ENCODE measurements at places on chromosomes 6 and 20.

DNA sequence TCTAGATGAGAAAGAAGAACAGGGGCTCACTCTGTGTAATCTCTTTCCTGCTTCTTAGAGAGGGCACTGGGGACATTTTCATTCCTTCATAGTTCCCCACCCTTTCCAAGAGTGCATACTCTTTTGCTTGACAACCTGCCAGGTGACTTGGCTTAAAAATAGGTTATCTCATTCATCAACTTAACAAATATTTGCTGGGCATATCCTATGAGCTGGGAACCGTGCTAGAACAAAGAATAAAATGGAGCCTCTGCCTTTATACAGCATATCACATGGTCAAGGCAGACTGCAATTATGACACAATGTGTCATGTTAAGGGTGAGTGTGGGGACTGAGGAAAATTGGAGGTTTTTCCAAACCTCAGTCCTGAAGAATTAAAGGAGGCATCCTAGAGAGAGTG, 209.8 kb upstream of the FOXA2 start:
- DNase-seq: no peak

DNA sequence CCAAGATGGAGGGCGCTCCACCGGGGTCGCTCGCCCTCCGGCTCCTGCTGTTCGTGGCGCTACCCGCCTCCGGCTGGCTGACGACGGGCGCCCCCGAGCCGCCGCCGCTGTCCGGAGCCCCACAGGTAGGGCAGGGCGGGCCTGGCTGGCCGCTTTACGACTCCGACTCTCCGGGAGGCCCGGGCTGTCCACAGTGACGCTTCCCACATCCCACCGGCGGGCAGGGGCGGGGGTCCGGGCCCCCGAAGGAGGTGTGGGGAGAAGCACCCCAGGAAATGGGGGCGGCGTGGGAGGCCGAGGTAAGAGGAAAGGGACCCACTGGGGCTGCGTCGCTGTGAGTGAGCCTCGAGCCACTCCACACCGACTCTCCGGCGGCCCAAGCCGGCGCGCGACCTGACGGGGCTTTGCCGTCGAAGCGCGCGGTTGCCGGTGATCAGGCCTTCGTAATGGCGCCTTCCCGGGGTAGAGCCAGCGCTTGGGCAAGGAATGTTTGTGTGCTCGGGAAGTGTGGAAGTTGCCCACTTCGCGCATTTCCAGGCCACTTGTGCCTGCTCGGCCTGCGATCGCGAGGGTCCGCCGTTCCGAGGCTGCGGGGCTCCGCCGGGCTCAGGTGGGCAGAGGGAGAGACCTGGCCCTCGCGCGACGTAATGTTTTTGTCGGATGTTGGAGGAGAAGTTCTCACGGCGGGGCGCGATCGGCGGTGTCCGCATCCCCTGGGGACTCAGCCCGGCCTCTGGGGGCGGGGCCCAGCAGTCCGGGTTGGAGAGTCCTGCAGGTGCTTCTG, 427 bp downstream of the GINM1 start:
- no peak for DNase-seq

- DNase-seq: no peak
Observed at GRCh38 chr20:12970372-12970821, 38.4 kb upstream of the SPTLC3 start.

- no peak for DNase-seq
Observed at GRCh38 chr20:11271920-11272594, 598.3 kb upstream of the JAG1 start.

GRCh38 chr20:25487306-25487705, 79.8 kb downstream of the GINS1 start:
- no peak for DNase-seq

DNA sequence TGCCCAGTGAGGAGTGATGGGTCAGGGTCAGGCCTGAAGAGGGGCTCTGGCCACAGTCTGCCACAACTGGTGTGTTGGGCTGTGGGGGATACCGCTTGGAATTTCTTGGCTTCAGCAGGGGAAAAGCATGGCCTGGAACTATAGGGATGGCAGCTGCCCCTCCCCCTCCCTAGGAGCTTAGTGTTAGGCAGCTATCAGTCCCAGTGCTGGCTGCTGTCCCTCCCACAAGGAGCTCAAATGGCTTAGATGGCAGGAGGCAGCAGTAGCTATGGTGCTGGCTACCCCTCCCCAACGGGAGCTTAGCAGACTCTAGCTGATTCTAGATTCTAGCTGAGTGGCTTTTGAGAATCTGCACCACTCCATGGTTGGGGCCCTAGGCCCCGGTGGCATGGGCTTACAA, 414.5 kb upstream of the HSF2 start:
- DNase-seq: no peak

DNA sequence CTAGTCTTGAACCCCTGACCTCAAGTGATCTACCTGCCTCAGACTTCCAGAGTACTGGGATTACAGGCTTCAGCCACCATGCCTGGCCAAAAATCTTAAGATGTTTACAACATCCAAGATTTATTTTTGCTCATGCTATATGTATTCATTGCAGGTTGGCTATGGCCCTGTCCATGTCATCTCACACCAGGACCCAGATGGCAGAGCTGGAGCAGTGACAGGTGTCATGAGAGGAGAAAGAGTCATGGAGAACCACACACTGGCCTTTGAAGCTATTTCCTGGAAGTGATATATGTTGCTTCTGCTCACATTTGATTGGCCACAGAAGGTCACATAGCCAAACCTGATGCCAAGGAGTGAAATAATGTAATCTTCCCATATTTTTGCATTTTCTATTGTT, 13.8 kb upstream of the DDR1 start:
- DNase-seq: no peak

DNA sequence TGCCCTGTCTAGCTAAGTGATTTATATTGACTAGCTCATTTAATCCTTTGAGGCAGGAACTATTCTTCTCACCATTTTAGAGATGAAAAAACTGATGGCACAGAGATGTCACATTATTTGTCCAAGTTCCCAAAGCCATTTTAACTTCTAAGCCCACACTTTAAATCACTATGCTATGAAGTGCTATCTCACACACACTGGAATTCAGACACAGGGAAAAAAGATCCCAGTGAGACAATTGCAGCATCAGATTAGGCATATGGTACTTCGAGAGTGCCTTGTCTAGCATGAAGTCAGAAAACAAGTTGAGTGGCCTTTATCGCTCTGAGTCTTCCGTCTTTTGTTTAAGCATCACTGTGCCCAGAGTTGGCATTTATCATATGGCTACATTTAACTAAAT, 54.1 kb upstream of the PDE7B start:
- DNase-seq: no peak

GRCh38 chr20:16081421-16081820, 491.8 kb downstream of the KIF16B start:
- no peak for DNase-seq

GRCh38 chr6:168628176-168628553, 187.2 kb downstream of the SMOC2 start:
- no peak for DNase-seq

GRCh38 chr6:158764183-158764849, 54.9 kb downstream of the EZR start:
- no peak for DNase-seq

DNA sequence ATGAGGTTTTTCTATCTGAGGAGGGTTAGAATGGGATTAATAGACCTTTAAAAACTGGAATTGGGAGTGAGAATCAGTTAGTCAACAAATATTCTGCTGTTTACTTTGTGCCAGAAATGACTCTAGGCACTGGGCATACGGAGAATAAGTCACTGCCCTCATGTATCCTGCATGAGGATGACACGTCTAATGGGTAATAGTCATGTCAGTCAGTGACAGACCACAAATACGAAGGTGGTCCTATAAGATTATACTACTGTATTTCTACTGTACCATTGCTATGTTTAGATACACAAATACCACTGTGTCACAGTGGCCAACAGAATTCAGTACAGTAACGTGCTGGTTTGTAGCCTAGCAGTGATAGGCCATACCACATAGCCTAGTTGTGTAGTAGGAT, 30.7 kb downstream of the ZFAND3 start:
- DNase-seq: no peak

DNA sequence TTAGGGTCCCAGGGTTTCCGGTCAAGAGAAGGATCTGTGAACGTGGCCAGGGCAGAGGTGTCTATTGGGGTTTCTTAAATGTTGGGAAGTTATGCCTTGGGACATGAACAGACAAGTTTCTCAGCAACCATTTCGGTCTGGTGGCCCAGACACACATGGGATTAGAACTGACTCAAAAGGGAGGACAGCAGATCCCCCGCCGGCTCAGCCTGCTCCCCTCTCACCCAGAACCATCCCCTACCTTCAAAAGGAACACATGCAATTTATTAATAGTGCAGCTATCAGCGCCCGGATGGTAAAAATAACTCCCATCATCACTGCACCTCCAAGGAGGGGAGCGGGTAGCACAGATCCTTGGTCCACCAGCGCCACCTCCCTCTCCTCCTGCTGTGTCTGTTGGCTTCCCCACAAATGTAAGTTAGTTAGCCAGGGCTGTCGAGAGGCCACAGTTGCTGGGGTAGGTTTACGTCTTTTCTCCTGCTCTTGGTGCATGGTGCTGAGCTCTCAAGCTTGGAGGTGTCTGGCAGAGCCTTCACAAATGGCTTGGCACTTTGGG, 77.1 kb downstream of the TRAM2 start:
- no peak for DNase-seq

DNA sequence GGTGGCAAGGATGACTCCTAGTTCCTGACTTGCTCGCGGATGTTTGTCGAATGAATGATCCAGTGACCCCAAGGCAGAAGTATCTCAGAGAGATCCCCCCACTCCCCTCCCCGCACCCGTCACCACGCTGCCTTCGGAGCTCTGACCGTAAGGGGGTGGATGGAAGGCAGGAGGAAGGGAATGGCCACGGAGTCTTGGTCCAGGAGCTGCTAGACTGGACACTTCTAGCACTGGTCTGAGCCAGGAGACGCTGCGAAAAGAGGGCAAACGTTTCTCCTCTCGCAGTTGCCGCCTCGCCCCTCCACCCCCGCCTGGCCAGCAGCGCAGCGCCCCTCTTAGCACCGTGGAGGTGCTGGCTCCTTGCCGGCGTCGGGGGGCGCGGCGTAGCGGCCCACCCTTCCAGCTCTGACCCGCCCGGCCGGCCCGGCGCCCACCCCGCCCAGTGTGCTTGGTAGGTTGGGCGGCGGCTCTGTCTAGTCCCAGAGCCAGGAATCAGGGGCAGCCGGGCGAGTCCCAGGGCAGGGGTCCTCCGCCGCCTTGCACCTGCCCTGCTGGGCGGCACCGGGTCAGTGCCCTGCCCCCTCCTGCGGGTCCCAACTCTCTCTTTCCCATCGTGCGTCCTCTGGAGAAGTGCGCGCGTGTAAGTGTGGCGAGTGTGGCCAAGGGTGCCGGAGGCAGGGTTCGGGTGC, 2.4 kb upstream of the DBNDD2 start:
- DNase-seq: no peak

- DNase-seq: no peak
Observed at GRCh38 chr20:53382263-53382844, 211.3 kb downstream of the ZNF217 start.

GRCh38 chr20:7926767-7927166, 13.5 kb downstream of the HAO1 start:
- no peak for DNase-seq

- DNase-seq: no peak
Observed at GRCh38 chr6:144140867-144141266, 9.4 kb upstream of the STX11 start.

DNA sequence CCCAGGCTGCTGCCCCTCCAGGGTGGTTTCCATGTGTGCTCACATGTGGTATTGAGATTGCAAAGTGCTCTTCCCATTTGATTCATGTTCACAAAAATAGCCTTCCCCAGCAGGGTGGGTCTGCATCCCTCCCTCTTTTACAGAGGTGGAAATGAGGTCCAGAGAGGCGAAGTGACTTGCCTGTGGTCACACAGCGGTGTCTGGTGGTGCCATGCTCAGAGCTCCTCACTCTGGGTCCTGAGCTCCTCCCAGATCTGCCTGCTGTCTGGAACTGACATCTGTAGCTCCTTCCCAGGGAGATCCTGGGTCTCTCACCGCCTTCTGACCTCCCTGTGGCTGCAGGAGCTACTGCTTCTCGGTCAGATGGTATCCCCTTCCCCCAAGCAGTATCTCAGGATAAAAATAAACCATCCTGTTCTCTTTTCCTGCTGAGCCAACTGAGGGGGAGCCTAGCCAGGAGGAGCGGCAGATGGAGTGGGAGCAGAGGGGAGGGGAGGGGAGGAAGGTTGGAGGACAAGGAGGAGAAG, 11.9 kb downstream of the CD40 start:
- DNase-seq: no peak

- no peak for DNase-seq
Observed at GRCh38 chr20:58246346-58246745, 17.9 kb upstream of the ANKRD60 start.

- DNase-seq: no peak
Observed at GRCh38 chr6:23213193-23213592, 643.8 kb downstream of the HDGFL1 start.

DNA sequence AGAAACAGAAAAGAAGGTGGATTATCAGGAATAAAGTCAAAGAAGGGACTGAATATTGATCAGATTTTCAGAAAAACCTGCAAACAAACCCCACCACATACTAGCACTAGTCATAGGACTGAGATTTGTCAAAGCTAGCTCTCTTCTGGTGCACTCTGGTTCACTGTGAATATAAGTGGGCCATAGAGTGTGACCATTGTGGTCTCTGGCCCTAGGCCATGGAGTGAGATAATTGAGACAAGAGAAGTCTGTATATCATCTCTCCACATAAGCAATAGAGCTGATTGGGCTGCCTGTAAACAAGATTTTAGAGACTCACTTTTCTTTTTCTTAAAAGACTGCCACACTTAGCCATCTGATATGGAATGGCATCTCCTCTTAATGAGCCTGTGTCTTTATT, 247.2 kb downstream of the LAMA2 start:
- DNase-seq: no peak

- no peak for DNase-seq
Observed at GRCh38 chr6:16238963-16239797, 793 bp downstream of the GMPR start.
